ENCODE measurements at places on chromosomes 4 and X.

DNA sequence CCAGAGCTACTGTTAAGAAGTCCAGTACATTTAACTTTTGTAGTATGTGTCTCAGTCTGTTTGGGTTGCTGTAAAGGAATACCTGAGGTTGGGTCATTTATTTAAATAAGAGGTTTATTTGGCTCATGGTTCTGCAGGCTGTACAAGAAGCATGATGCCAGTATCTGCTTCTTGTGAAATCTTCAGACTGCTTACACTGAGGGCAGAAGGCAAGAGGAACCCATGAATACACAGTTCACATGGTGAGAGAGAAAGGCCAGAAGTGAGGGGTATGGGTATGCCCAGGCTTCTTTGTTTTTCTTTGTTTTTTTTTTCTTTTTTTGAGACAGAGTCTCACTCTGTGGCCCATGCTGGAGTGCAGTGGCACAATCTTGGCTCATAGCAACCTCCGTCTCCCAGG is 6.0 kb upstream of the CISD2 start:
- DNase-seq, result no peak

- no peak for DNase-seq
Observed at GRCh38 chr4:137209240-137209639, 323.1 kb downstream of the PCDH18 start.

- DNase-seq, result no peak
Observed at GRCh38 chr4:23931489-23931830, 41.6 kb upstream of the PPARGC1A start.

DNA sequence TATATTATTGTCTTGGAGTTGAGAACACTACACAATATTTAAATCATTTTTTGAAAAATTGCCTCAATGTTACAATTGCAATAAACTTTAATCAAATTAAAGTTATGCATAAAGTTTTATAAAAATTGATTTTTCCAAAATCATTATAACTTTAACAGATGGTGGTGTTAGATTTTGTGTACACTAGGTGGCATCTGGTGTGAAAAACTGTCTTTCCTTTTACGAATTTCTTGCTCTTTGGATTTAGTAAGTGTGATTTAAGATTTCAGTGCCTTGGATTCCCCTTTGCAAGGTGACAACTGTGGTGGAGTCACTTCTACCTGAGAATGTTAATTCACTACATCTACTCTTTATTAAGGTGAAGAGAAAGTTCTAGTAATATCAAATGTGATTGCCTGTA is 91.6 kb downstream of the AREG start:
- no peak for DNase-seq

DNA sequence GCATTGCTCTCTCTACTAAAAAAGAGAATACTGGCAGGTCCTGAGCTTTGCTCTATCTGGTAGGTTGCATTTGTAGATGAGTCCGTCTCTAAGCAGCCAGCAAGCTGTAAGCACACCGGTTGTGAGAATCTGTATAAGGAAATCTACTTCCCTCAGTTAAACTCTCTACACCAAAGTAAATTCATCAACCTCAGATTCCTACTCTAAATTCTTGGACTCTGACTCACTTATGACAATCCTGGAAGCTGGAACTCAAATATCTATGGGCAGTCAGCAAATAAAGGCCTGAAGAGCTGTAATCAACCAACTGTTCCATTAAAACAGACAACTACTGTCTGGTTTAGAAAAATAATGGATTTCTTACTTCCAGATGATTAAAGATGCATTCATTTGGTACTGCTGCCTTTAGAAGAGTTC is 37.9 kb downstream of the FAT1 start:
- no peak for DNase-seq

- DNase-seq, result no peak
Observed at GRCh38 chr4:187668526-187669082, 327.0 kb upstream of the ZFP42 start.

- DNase-seq, result no peak
Observed at GRCh38 chr4:71426381-71427042, 87.7 kb downstream of the SLC4A4 start.

DNA sequence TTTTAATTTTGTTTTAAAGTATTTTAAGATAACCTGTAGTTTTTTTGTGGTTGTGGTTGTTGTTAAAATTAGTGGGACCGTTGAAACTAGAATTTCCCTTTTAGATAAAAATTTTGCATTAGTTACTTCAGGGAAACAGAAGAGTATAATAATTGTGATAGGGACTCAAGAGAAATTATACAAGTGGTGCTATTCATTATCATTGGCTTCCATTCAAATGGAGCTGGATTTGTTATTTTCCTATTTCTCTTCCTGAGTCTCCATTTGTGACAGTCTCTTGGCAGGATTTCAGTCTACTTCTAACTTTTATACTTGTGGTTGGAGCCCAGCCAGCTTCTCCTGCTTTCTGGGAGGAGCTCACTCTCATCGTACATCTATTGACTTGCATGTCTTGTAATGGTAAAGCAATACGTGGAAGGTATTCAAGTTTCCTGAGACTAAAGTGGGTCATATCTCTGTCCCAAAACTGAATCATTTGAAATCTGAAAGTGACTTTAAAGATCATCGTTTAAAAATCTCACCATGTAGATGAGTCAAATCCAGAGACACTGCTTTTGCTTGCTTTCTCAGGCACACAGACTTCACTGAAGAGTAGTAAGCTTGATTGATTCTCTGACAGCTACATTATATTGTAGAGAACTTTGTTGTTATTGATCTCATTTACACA is 155.8 kb downstream of the RPA4 start:
- no peak for DNase-seq

- no peak for DNase-seq
Observed at GRCh38 chr4:147049946-147050345, 104.3 kb upstream of the TTC29 start.

DNA sequence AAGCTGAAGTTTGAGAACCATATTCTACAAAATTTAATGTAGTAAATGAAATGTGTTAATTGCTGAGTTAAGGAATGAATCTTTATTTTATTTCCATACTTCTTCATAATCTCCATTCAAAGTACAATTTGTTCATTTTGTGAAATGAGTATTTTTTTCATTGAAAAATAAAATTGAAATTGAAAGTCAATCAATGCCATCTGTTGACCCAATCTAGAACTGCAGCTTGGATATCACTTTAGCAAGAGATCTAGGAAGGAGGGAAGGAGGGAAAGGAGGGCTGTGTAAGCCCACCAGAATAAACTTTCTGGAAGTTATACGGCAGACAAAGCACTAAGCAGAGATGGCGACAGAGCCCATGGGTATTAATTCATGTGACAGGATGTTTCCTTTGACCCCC is 128.4 kb downstream of the ZMAT1 start:
- DNase-seq, result no peak

- no peak for DNase-seq
Observed at GRCh38 chr4:141636771-141637460, 533 bp downstream of the IL15 start.

GRCh38 chrX:28582511-28582910 is 4.7 kb upstream of the IL1RAPL1 start:
- no peak for DNase-seq

DNA sequence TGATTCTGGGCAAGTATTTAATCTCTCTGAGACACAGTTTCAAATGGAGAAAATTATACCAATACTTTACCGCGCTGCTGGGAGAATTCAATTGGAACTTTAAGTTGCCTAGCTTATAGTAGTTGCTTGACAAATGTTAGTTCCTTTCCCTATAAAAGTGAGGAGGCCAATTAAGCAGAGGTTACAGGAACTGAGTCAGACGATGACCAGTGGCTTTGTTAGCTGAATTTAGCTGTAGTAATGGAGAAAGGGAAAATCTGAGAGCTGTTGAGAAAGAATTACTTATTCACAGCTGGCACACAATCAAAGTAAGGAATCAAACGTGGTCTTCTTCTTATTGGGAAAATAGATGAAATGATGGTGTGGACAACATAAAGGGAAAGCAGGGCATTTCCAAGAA is 29.6 kb downstream of the SMARCA1 start:
- no peak for DNase-seq

DNA sequence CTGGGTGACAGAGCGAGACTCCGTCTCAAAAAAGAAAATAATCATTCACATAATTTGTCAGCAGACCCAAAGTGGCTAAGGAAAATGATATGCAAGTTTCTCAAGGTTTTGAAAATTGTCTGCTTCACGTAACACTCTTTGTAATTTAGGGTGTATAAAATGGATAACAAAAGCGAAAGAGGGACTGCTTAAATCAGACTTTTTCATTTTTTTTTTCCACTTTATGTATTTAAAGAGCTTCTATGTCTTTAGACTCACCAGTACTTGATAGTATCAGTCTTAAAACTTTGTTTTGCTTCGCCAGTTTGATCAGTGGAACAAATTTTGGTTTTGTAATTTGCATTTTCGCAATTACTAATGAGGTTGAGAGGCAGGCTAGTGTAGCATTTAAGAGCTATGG is 34.6 kb downstream of the USP9X start:
- DNase-seq, result no peak

DNA sequence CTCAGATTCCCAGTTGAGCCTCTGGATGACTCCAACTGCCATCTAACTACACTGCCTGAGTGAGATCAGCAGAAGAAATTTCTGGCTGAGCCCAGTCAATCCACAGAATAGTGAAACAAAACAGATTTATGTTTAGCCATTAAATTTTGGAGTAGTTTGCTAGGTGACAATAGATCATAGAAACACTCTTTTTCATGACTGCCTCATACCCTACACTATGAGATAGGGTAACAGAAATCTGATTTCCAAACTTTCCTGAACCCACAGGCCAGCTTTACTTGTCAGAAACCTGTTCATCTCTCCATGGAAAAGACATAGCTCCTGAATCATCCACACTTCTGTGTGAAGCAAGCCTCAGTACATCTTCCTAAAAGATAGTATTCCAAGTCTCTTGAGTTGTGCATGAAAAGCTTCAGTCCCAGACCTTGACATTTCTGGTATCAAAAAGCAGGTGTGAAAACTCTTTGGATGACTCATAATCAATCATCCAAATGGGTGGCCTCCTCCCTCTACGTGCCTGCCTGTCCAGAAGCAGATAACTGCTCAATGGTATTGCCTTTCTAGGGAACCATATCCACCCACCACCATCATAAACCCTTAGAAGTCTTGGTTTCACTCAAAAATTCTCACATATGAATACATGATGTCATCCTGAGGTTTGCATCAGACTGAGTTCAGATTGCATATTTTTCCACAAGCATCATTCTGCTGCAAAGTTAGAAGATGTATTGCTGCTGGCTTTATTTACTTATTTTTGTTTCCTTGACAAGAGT is 47.5 kb upstream of the RAP2C start:
- no peak for DNase-seq

- DNase-seq, result no peak
Observed at GRCh38 chrX:2315434-2315833, 185.3 kb downstream of the DHRSX start.

DNA sequence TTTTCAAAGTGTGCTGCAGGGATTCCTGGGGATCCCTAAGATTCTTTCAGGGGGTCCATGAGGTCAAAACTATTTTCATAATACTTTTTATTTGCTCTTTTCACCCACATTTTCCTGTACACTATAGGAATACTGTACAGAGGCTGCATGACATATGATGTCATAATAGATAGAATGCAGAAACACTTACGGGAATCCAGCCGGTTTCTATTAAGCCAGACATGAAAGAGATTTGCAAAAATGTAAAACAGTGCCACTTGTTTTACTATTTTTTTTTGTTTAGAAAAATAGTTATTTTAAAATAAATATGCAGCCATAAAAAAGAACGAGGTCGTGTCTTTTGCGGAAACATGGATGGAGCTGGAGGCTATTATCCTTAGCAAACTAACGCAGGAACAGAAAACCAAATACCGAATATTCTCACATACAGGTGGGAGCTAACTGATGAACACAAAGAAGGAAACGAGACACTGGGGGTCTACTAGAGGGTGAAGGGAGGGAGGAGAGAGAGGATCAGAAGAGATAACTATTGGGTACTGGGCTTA is 5.0 kb downstream of the ZFX start:
- no peak for DNase-seq

GRCh38 chrX:39813631-39814277 is 284.0 kb downstream of the BCOR start:
- DNase-seq, result no peak

- no peak for DNase-seq
Observed at GRCh38 chrX:63350465-63350877, 661 bp downstream of the SPIN4 start.

- no peak for DNase-seq
Observed at GRCh38 chrX:82945332-82945731, 562.8 kb upstream of the POU3F4 start.

GRCh38 chr4:140695483-140695882 is 60.7 kb downstream of the TBC1D9 start:
- no peak for DNase-seq

- DNase-seq, result no peak
Observed at GRCh38 chr4:8287343-8288280, 18.1 kb downstream of the HTRA3 start.

DNA sequence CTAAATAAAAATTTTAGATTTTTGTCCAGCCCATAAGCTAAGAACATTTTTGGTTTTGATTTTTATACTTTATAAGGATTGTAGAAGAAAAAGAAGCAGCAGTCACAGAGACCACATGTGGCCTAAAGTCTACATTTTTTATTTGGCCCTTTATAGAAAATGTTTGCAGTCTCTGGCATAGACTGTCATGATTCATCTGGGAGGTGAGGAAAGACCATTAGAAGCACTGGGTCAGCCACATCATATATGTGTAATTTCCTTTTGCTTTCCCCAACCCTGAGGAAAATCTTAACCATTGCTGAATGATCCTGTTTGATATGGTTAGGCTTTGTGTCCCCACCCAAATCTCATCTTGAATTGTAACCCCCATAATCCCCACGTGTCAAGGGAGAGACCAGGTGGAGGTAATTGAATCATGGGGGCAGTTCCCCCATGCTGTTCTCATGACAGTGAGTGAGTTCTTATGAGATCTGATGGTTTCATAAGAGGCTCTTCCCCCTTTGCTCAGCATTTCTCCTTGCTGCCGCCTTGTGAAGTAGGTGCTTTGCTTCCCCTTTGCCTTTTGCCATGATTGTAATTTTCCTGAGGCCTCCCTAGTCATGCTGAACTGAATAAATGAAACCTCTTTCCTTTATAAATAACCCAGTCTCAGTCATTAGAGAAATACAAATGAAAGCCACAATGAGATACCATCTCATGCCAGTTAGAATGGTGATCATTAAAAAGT is 12.1 kb upstream of the COPS4 start:
- DNase-seq, result no peak

DNA sequence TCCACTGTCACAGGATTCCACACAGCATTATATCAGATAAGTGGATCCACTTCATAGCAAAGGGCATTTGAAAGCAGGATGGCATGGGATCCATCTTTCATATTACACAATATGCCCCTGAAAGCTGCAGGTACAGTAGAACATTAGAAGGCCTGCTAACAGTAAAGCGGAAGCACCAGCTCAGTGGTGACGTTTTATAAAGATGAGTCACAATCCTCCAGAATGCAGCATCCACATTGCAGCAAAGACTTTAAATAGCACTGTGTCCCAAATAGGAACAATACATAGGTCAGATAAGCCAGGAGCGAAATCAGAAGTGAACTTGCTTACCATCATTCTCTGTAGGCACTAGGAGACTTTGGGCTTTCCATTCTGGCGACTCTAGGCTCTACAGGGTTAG is 609.5 kb upstream of the FAT1 start:
- DNase-seq, result no peak

- no peak for DNase-seq
Observed at GRCh38 chr4:143390764-143391163, 54.1 kb downstream of the GAB1 start.

Data from stimulated activated CD8-positive, alpha-beta memory T cell treated with anti-CD3 and anti-CD28 coated beads, Interleukin-2, amount 100 ng/mL, for 1 hour (primary cell).